Fibroblast of upper back skin (primary cell): ENCODE measurements at places on chromosomes 5 and 9.

DNA sequence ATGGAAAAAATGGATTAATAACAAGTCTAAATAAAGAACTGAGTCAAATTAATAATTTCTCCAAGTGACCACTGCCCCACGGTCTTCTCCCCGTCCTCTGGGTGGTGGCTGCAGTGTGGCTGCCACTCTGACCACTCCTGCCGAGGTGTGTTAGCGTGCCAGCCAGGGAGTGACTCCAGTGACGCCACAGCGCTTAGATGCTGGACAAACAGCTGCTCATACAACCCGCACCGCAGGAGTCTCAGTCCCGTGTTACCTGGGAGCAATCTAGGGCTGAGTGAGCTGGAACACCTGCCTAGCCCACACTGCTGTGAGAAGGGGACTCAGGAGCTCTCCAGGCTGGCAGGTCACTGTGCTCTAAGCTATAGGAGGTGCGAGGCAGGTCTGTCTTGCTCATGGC is 10.2 kb downstream of the MAPK9 start:
- DNase-seq: no peak

DNA sequence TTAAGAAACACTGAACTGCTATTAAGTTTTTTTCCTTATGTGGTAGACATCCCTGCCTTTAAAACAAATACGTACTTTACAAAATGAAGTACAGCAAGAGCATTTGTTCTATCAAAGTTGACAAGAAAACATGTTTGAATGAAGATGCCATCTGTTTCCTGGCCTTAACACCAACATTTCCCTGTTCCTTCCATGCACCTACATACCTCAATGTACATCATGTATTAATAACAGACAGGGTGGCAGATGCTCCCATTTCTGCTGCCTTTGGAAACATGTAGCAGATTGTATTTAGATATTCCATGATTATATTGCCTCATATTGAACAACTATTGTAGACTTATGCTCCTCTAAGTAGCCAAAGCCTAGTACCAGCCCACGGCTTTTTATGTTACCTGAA is 104.4 kb downstream of the PJA2 start:
- DNase-seq: no peak

DNA sequence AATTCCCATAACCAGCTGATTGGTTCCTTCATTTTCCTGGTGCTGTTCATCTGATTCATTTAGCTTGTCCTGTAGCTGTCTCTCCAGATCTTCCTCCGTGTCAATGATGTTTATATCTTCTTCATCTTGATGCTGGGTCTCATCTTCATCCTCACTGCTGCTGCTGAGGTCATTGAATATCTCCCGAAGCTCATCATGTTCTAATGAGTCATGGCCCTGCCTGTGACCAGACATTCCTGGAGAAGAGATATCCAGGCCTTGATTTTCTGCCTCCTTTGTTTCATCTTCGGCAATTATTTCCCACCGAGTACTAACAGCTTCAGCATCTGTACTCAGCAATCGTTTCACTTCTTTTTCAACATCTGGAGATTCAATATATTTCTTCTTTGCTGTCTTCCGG is 1.4 kb downstream of the TAF7 start:
- DNase-seq: no peak

GRCh38 chr9:113899205-113899604 is 23.1 kb downstream of the ZNF618 start:
- DNase-seq: no peak

DNA sequence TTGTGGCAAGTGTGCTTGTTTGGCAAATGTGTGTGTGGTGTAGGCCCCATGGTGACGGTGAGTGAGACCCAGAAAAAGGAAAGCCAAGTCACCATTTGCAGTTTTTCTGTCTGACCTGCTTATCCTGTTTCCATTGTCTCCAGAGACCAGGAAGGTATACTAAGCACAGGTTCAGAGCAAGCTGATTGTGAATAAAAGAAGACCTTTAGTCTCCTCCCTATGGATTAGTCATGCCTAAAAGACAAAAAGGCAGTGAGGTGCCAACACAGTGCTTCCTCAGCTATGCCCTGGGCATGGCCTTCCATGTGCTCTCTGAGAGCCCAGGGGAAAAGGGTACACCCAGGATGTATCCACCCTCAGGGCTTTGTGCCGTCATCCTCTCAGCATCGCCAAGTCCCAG is 49.2 kb upstream of the SHOC1 start:
- no peak for DNase-seq

- no peak for DNase-seq
Measured at GRCh38 chr9:136584401-136584932, 38.6 kb upstream of the NOTCH1 start.

- no peak for DNase-seq
Measured at GRCh38 chr5:135458356-135458755, 6.2 kb upstream of the TIFAB start.

DNA sequence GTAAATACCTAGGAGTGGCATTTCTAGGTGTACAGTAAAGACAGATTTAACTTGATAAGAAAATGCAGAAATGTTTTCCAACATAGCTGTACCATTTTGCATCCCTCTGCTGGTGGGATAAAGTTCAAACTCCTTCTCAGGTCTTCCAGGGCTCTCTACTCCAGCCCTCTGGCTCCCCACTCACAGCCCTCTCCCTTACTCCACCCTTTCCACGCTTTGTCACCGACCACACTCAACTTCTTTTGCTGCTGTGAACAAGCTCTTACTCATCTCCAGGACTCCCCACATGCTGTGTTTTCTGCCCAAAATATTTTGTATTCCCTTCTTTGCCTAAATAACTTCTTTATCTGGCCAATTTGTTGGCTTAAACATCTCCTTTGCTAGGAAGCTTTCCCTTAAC is 90.6 kb upstream of the OSMR start:
- DNase-seq: peak; percentile 70

DNA sequence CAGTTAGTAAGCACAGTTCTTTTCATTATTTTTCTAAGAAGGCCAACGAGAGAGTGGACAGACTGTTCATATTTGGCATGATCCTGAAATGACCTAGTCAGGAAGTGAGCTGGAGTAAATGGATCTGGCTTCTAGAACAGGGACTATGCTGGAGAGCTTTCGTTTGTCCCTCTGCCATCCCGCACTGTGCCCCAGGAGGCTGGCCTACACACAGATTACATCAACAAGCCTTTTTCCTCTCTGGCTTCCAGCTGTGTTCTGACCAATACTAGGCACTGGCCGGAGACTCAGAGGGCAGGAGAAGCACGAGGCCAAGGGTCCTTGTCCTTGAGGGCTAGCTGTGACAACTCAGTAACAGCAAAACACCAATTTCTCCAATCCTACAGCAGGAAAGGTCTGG is 127.8 kb downstream of the MED27 start:
- DNase-seq: no peak

DNA sequence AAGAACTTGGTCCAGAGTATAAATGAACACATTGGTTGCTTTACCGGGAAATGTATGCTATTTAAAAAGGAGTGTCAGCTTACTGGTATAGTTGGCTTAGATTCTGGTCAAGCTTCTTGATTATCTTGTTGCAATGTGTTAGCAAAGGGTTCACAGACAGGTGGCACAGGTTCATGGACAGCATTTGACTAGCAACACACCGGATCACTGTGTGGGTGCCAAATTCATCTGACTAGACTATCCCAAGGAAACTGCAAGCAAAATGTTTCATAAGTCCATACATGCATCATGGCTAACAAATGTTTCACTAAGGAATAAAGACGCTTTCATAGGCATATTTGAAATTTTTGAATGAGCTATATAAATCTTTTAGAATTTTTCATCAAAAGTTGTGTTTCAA is 274.1 kb downstream of the PLK2 start:
- DNase-seq: peak; percentile 65

DNA sequence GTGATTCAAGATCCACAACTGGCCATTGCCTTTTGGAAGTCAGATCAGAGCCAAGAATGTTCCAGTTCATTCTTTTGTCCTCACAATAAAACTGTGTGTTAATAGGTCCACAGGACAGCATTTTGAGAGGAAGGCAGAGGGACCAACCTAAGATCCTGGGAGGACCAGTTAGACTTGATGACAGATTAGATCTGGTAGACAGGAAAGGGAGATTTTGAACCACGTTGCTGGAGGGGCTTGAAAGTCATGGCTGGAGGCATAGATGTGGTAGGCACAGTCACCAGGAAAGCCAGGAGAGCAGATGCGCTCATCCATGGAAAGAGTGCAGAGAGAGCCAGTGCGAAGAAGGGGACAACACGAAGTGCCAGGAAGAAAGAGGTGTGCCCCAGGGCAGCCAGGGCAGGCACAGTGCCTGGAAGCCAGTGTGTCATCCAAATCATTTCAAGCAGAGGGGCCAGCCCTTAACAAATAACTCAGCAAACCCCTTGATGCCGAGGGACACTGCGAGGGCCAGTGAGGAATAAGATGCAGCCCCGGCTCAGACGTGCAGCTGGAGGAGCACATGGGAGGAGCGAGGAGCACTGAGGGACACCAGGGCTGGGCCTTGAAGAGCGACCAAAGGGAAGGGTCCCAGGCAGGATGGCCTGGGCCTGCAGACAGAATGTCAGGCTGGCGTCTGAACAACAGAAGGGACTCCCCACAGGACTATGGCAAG is 12.8 kb upstream of the SLC2A8 start:
- DNase-seq: no peak

GRCh38 chr9:115183436-115183835 is 65.5 kb upstream of the TNC start:
- DNase-seq: no peak

- peak; percentile 88 for DNase-seq
Measured at GRCh38 chr5:142201471-142201887, 92.9 kb downstream of the NDFIP1 start.

DNA sequence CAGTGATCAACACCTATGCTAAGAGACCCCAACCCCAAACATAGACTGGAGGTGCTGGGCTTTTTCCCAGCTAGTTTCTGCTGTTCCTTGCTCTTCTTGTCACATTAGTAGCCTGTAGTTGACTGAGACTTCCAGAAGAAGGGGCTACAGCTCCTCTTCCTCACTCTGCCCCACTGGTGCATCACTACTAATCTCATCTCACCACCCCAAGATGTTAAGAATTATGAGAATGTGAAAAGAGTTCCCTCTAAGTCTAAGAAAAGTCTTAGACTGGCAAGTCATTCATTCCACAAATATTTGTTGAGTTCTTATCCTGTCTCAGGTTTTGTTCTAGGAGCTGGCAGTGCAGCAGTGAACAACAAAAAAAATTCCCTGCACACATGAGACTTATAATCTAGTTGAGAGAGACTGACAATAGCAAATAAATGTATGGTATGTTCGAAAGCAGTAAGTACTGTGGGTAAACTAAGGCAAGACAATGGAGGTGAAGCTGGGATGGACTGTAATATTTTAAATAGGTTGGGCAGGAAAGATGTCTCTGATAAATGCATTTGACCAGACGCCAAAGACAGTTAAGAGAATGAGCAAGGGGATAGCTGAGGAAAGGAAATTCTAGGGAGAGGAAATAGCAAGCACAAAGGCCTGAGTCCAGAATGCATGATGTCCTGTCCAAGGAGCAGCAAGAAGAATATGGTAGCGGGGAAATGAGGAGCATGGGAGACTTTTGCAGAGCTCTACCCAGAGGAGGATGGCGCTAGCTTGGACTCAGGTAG is 92.3 kb downstream of the PTCD2 start:
- DNase-seq: peak; percentile 87

GRCh38 chr5:56605231-56605630 is 210.1 kb upstream of the MAP3K1 start:
- no peak for DNase-seq

DNA sequence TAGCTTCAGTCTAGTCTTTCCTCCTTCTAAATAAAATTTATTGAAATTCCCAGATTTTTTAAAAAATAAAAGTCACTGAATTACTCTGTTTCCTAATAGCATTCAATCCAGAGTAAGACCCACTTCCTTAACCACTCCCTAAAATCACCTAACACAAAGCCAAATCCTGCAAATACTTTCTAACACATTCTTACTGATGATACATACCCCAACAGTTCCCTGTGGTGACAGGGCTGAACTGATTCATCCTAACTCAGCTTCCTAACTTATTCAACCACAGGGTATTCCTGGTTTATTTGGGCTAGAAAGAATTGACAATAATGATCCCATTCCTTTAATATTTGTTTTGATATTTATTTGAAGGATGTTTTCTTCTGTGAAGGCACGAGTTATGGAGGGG is 40.7 kb upstream of the ZNF300 start:
- DNase-seq: peak; percentile 57

- peak; percentile 9 for DNase-seq
Measured at GRCh38 chr9:3292311-3292710, 233.5 kb downstream of the RFX3 start.

GRCh38 chr9:93057703-93058354 is 672 bp upstream of the SUSD3 start:
- DNase-seq: no peak
